ENCODE measurements at places on chromosomes 7 and 10.

GRCh38 chr10:79243181-79244067 is 103.8 kb upstream of the PPIF start:
- DNase-seq, result peak; percentile 25

DNA sequence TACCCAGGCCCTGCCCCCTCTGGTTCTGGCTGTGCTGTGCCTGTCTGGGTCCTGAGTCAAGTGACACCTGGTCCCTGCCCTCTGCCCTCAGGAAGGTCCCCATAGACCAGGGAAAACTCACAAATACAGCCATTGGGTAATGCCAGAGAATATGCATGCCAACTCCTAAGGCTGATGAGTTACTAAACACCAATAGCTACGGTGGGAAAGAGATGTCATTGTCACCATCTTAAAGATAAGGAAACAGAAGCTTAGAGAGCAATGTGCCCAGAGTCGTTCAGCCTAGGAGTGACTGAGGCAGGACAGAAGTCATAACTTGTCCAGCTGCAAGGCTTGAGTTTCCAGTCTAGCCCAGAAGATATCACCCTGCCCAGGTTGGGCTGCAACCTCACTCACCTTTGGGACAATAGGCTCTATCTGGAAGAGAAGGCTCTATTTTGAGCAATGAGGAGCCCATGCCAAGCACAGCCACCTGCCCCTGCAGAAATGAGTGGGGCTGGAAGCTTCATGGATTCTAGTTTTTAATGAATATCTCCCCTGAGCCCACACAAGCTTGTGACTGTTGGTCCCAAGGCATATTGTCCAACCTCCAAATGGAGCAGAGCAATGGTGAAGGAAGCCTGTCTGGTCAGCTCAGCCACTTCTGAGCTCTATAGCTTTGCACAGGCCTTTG is 42.6 kb downstream of the ZNF273 start:
- DNase-seq, result no peak

- no peak for DNase-seq
These were observed 4.9 kb upstream of the ADGRA1 start for GRCh38 chr10:133082685-133083421.

DNA sequence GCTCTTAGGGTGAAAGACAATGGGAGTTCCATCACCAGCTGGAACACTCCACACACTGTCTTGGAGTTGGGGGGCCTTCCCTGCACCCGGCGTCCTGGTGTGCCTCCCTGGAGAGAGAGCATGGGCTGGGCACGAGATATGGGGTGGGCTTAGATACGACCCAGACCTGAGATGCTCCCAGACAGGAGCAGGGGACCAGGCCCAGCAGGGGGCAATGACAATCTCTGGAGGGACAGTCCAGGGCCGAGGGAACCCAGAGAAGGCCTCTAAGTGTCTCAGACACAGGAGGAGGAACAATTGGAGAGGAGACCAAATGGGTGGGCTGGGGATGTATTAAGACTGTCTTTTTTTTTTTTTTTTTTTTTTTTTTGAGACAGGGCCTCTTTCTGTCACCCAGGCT is 40.0 kb downstream of the MYL10 start:
- DNase-seq, result no peak

DNA sequence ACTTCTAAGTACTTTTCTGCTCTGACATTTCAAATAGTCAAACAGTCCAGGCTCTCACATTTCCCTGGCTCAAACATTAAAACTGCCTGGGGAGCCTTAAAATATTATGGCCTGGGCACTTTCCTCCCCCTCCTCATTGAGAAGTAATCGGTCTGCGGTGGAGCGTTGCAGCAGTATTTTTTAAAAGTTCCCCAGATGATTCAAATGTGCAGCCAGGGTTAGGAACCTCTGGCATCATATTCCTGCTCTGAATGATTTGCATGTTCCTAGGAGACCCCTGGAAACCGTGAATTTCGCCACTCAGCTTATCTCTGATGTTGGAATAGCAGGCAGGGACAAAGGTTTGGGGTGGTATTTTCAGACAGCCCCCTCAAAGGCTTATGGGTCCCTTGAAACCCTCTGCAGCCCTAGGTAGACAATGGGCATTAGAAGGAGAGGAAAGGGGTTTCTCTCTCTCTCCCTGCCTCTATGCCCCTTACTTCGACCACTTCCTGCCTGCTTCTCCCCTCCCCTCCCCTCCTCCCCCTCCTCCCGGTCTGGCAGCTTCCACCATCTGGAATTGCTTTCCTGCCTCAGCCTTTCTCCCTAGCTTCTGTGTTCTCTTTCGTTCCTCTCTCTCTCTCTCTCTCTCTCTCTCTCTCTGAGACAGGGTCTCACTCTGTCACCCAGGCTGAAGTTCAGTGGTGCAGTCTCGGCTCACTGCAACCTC is 622.2 kb downstream of the GALNT17 start:
- DNase-seq, result no peak

GRCh38 chr7:28750981-28751380 is 207.1 kb downstream of the TRIL start:
- no peak for DNase-seq

DNA sequence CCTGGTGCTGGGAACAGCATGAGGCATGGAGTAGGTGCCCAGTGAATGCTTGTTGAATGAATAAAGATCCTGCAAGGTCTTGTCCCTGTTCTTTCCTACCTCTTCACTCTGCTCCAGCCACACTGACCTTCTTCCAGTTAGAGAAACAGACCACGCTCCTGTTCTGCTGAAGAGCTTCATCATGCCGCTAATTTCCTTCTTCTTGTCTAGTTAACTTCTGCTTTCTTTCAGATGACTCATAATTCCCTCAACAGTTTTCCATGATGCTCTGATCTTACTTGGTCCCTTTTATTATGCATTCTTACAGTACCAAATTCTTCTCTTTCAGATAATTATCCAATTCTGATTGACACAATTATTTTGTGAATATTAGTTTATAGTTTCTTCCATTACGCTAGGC is 59.5 kb upstream of the C1QL3 start:
- no peak for DNase-seq

- no peak for DNase-seq
These were observed 29.8 kb downstream of the BCAP29 start for GRCh38 chr7:107609811-107610261.

GRCh38 chr7:51950813-51951212 is 634.2 kb upstream of the COBL start:
- DNase-seq, result no peak

DNA sequence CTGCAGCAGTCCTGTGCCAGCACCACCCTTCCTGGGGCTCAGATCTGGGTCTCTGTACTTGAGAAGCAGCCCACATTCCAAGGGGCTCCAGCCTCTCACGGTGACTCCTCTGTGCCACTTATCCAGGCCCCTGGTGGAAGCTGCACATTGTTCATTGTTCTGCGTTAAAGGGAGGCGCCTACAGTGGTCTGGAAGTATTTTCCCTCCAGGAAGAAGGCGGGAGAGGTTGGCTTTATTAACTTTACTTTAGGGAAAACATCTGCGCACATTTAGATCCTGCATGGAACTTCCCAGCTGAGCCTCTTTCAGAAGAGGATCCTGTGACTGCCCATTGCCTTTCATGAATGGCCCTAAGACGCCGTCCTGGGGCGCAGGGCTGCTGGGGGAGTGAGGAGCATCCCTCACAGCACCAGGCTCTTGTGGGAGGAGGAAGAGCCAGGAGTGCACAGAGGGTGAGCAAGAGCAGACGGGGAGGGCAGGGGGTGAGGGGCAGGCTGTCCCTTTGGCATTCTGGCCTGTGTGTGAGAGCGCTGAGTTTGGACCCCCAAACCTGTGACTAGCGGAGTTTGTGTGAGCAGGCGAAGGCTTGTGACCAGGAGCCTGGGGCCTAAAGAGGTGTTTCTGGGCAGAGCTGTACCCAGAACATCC is 98.6 kb upstream of the BTBD16 start:
- no peak for DNase-seq

GRCh38 chr10:6328699-6329423 is 126.1 kb downstream of the PFKFB3 start:
- no peak for DNase-seq

DNA sequence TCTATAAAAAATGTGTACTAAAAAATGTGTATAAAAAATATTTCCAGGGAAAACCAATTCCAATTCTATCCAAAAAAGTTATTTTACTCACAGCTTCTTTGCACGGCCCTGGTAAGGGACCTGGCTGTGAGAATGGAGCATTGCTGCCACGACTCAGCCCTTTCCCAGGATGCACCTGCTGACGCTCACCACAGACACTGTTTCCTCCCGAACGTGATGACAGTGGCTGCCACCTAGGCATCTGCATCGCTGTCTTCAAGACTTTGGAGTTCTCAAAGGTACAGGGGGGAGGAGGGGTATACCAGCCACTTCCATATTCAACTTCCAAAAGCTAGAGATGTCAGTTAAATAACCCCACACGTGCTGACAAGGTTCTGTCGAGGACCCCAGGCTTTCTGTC is 23.9 kb upstream of the PTPRN2 start:
- no peak for DNase-seq
